ENCODE measurements at places on chromosomes 4 and X. TPM values are rescaled to one million over a fixed set of nuclear protein-coding genes. Genes with fewer than 3 reads are reported as not detected.
A peak's percentile ranks its signal among the peaks of the same experiment; 100 is the strongest.

DNA sequence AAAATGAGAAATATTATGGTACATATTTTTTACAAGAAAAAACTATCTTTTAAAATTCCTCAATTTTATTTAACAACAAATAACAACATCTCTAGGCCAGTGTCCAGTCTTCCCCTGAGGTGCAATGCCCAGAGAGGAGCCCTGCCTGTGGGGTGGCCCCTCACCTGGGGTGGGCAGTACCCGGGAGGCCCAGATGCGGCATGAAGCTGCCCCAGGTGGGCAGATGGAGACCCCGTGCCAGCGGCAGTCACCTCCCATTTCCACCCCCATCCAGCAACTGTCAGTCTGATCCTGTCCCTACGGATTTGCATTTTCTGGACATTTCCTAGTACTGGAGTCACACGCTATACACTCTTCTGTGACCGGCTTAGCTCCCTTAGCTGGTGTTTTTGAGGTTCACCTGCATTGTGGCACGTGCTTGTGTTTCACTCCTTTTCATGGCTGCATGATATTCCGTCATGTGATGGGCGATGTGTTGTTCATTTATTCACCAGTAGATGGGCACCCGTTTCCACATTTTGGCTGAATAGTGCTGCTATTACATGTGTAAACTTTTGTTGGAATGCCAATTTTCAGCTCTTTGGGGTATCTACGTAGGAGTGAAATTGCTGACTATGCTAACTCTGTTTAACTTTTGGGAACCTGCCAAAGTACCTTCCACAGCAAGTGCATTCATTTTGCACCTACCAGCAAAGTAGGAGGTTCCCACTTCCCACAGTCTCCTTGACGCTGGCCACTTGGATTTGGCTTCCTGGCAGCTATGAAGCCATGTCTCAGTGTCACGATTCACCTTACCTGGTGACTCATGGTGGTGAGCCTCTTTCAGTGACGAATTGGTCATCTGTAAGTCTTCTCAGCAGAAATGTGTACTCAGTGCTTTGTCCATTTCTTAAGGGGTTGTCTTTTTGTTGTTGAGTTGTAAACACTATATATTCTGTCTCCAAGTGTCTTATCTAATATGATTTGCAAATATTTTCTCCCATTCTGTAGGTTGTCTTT lies 11.7 kb upstream of the MAEA start:
- H3K36me3 ChIP-seq, result no peaks in the 10 kb centered on the region
- DNase-seq, result no peak
- H3K4me3 ChIP-seq, result no peak overlapping the region
- no peaks in the 10 kb centered on the region for H3K4me1 ChIP-seq
- H3K27me3 ChIP-seq, result no peaks in the 10 kb centered on the region
- H3K27ac ChIP-seq, result no peak overlapping the region

DNA sequence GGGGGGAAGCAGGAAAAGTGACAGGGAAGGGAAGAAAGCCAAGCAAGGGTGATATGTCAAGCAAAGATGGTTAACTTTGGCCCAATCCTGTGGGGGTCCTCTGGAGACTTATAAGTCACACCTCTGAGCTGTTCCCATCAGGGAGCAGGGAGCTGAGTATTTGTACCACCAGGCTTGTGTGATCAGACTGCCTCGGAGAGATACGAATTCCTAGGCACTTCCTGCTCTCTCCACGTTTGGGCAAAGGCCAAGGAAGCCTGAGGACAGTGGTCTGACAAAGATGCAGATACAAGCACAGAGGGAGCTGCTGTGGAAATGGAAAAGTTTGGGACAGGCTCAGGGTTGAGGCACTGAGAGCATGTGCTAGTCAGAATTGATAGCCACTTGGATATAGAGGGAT lies 10.4 kb upstream of the PPP3CA start:
- no peaks in the 10 kb centered on the region for H3K36me3 ChIP-seq
- no peaks in the 10 kb centered on the region for H3K27me3 ChIP-seq
- H3K27ac ChIP-seq, result no peak overlapping the region
- DNase-seq, result no peak
- H3K4me1 ChIP-seq, result peaks cover 14% of the 10 kb centered on the region
- H3K4me3 ChIP-seq, result no peak overlapping the region

GRCh38 chr4:113823291-113823659 lies 61.7 kb upstream of the CAMK2D start:
- DNase-seq, result no peak
- no peaks in the 10 kb centered on the region for H3K36me3 ChIP-seq
- H3K27me3 ChIP-seq, result no peaks in the 10 kb centered on the region
- no peak overlapping the region for H3K27ac ChIP-seq
- no peaks in the 10 kb centered on the region for H3K4me1 ChIP-seq

DNA sequence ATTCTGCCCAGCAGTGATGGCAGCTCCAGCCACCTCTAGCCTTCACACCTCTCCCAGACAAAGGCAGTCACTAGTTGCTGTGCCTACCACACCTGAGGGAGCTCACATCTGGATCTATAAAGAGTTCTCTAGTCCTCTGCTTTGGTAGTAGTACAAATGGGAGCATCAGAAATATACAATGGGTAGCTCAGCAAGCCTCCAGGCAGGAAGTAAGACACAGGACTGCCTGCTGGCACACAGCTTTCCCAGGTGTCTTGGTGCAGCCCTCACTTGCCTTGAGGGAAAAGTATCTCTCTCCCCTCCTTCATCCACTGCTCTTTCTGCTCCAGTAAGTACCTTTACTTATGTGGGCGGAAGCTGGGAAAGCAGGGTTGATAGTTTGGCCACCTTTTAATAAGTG lies 212.9 kb upstream of the SLC7A11 start:
- no peaks in the 10 kb centered on the region for H3K4me1 ChIP-seq
- no peak overlapping the region for H3K4me3 ChIP-seq
- H3K27ac ChIP-seq, result no peak overlapping the region
- DNase-seq, result no peak
- no peaks in the 10 kb centered on the region for H3K36me3 ChIP-seq

DNA sequence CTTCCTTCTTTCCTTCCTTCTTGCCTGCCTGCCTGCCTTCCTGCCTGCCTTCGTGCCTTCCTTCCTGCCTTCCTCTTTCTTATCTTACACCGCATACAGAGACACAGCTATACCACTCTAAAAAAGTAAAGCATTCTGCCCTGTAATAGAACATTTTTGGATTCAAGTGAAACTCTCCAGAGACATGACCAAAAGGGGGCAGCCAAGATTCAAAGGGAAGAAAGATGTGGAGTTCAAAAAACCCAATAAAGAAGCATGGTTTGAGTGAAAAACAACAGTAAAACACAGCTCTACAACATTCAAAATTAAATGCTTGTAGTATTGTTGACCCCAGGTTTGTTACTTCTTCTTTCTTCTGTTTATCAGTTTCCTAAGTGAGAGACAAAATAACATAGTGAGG lies 914.9 kb upstream of the PCDH7 start:
- H3K4me1 ChIP-seq, result no peaks in the 10 kb centered on the region
- no peak overlapping the region for H3K27ac ChIP-seq
- no peak overlapping the region for H3K4me3 ChIP-seq
- DNase-seq, result no peak

Gene EFHC2
- 2.6 TPM for total RNA-seq

GRCh38 chrX:96181605-96182004 lies 503.0 kb upstream of the DIAPH2 start:
- no peaks in the 10 kb centered on the region for H3K27me3 ChIP-seq
- H3K27ac ChIP-seq, result no peak overlapping the region
- no peak overlapping the region for H3K4me3 ChIP-seq
- H3K36me3 ChIP-seq, result no peaks in the 10 kb centered on the region
- no peak for DNase-seq

- H3K4me3 ChIP-seq, result no peak overlapping the region
- no peaks in the 10 kb centered on the region for H3K27me3 ChIP-seq
- DNase-seq, result no peak
Measured at GRCh38 chr4:37393889-37394288, 149.3 kb downstream of the NWD2 start.

GRCh38 chr4:139030614-139031235 lies 15.1 kb downstream of the NOCT start:
- DNase-seq, result peak; percentile 95
- H3K27me3 ChIP-seq, result no peaks in the 10 kb centered on the region
- no peaks in the 10 kb centered on the region for H3K36me3 ChIP-seq
- H3K27ac ChIP-seq, result no peak overlapping the region
- H3K4me1 ChIP-seq, result peaks cover 23% of the 10 kb centered on the region

DNA sequence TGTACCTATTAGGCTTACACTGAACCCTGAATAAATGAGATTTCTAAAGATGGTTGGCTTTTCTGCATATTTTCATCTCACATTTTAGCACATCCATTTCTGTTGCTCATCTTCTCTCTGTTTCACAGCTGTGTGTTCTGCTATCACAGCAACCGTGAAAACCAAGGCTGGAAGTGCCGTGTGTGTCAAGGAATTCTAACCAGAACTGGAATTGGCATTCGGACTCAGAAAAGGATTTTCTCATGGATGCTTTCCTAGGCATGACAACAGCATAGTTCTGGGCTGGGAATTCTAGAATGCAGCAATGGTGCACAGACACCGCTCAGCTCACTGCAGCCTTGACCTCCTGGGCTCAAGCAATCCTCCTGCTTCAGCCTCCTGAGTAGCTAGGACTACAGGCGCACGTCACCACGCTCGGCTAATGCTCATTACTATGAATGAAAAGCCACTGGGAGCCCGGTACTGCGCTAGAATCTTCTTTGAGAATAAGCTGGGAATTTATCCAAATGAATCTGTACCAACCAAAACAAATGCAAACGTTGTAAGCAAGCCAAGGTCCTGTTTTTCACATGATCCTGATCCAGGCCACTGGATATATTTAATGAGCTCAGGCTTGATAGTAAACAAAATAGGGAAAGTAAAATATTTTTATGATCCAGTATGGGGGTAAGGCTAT lies 105.2 kb downstream of the RBM47 start:
- peak; percentile 32 for DNase-seq
- no peak overlapping the region for H3K4me3 ChIP-seq
- no peaks in the 10 kb centered on the region for H3K36me3 ChIP-seq
- H3K27me3 ChIP-seq, result no peaks in the 10 kb centered on the region
- H3K27ac ChIP-seq, result peak overlapping the region; percentile 79
